ENCODE measurements at places on chromosomes 11 and 22.

GRCh38 chr11:45285250-45285828 lies 802 bp downstream of the SYT13 start:
- DNase-seq = no peak

GRCh38 chr22:36323182-36323854 lies 64.4 kb downstream of the MYH9 start:
- peak; percentile 87 for DNase-seq

DNA sequence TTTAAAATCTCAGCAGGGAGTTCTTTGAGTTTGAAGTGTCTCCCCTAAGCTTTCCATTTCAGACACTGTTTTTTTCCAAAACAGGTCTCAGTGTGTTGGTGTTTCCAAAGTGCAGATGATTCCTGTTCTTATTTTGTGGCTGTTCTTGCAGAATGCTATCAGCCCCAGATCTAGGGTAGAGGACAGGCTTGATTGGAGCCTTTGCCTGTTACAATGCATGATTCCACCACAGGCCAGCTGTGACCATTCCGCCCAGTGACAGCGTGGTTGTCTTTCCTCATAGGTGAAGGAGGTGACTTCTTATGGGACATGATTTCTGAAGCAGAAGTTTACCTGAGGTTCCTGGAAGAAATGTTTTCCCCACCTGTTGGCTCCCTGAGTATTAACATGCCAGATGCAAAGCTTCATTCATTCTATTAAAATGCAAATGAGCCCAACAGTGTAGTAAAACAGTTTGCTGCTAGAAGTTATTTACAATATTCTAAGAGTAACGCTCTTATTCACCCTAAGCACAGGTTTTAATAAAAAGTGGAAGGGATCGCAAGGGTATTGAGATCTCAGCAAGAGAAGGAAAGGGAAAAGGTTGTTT lies 36.9 kb upstream of the BIRC3 start:
- no peak for DNase-seq

- no peak for DNase-seq
Observed at GRCh38 chr22:28246397-28246796, 327.3 kb upstream of the PITPNB start.

DNA sequence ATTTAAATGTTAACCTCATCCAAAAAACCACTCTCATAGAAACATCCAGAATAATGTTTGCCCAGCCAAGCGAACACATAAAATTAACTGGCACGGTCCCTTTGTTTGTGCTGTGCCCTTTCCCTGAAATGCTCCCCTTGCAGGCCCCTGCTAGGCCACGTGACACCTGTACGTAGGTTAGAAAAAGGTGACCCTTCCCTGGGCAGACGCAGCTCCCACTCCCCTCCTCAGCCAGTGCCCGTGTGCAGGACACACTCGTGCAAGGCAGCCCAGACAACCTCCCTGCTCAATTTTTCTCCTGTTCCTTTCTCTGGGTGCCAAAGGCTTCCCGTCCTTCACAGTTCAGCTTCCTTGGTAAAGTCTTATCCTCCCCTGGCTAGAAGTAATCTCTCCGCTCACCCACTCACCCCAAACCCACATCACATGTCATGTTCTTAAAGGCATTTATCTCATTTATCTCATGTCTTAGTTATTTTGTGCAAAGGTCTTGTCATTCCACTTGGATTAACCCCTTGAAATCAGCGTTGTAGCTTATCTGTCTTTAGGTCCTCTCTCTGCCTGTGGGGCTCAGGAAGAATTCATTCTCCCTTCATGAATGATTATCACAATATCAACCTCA lies 20.7 kb downstream of the FAM83F start:
- no peak for DNase-seq

Measured in dermis blood vessel endothelial cell (primary cell).